ENCODE measurements at places on chromosomes 3 and 15.

DNA sequence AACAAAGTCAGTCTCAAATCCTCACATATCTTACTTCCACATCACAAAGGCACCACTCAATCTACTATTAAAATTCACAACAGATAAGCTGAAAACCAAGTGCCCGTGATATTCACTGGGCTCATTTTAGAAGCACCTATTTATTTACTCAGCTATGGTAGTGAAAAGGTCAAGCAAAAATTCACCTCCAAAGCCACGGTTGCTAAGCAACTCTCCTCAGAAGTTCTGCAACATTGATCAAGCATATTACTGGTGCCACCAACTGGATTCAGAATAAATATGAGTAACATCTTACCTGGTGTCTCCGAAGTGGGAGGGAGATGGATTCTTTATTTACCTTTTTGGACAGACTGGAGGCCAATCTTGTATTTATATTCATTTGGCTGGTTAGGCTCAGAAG lies 714.8 kb downstream of the FHIT start:
- no peak for DNase-seq

- DNase-seq, result no peak
These were observed 3.7 kb downstream of the UBR1 start for GRCh38 chr15:43102187-43102586.

GRCh38 chr15:64247906-64248541 lies 85.2 kb upstream of the PPIB start:
- DNase-seq, result peak; percentile 73

DNA sequence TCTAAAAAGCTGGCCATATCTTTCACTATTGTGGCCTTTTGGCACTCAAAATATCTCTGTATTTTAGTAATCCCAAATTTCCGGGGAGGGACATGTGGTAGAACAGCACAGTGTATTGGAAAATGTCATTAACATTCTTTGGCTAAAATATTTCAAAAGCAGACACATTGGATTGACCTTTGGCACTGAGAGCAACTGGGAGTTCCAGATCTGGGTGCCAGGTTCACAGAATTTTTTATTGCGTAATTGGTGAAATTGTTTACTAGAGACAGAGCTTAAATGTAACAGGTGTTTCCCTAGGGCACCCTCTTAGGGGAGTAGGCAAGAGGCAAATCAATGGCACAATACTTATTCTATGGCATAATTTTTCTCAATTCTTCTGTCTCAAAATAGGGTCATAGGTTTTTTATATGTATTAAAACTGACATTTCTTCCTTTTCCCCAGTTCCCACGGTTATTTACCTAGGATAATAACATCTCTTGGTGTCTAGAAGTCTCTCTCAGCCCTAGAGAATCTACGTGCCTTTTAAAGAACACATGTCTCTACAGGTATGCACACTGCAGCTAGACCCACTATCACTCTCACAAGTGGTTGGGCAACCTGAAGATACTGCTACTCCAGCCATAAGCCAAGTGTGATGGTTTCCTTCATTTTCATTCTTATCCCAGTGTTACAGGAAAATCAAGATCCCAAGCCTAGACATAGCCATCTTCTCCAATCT lies 10.6 kb downstream of the RBMS3 start:
- DNase-seq, result no peak

DNA sequence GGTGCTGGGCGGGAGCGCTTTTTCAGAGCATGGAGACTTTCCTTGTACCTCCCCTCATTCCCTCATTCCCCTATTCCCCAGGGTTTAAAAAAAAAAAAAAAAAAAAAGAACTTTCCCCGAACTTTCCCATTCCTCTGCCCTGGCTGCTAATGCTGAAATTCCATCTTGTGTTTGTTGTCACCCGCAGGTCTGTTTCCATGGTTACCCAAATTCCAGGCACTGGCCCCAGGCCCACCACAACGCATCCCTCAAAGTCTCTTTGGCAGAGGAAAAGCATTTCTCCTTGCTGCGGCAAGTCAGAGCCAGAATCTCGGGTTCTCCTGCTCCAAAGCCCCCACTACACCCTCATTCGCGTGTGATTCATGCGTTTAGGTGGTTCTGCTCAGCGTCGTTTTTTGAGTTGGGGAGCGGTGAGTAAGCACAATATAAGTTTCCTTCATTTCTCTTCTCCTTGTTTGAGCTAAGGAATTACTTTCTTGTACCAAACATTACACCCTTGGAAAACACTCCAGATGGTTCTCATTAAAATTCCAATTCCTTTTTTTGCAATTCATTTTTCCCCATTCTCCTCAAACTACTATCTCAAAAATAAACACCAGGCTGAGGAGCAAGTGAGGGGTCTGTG lies 21.6 kb downstream of the ANAPC13 start:
- DNase-seq, result peak; percentile 100

DNA sequence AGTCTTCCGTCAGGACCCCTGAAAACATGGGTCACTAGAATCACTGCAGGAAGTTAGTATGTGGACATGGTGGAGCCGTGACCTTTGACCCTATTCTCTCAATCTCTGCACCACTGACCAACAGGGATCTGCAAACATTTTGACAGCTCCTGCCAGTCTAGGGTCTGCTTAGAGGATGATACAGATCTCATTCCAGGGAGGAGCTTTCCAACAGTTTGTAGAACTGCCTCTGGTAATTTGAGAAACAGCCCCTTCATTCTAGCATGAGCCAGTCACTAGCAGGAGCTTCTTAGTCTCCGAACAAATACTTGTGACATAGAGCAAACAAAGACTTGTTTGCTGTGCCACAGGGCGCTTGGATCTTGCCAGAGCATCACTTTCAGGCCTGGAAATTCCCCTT lies 270.3 kb upstream of the CFAP20DC start:
- no peak for DNase-seq

GRCh38 chr15:42604894-42605744 lies 29.7 kb downstream of the STARD9 start:
- DNase-seq, result peak; percentile 53

GRCh38 chr3:126292318-126293070 lies 64.7 kb downstream of the KLF15 start:
- DNase-seq, result no peak

GRCh38 chr3:74614107-74614967 lies at the start of gene CNTN3:
Gene CNTN3 (minus strand): TSS chr3:74614659. CDS start chr3:74521112, 93,547 bp downstream.
- DNase-seq, result peak; percentile 52

DNA sequence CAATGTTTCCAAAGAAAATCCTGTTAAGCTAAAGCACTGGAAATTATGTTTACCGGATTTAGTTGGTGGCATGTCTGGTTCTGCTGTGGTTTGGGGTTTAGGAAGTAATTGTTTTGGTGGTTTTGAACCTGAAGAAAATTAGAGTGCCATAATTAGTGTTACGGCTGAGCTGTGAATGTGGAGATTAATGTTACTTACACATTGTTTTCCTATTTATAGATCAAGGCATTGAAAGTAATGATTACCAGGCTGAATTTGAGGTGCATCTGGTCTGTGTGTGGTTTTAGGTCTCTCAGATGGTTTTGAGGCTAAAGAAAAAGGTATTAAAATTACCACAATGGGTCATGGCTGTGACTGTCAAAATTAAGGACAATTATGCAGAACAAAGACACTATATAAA lies 128.9 kb downstream of the TFG start:
- DNase-seq, result no peak

DNA sequence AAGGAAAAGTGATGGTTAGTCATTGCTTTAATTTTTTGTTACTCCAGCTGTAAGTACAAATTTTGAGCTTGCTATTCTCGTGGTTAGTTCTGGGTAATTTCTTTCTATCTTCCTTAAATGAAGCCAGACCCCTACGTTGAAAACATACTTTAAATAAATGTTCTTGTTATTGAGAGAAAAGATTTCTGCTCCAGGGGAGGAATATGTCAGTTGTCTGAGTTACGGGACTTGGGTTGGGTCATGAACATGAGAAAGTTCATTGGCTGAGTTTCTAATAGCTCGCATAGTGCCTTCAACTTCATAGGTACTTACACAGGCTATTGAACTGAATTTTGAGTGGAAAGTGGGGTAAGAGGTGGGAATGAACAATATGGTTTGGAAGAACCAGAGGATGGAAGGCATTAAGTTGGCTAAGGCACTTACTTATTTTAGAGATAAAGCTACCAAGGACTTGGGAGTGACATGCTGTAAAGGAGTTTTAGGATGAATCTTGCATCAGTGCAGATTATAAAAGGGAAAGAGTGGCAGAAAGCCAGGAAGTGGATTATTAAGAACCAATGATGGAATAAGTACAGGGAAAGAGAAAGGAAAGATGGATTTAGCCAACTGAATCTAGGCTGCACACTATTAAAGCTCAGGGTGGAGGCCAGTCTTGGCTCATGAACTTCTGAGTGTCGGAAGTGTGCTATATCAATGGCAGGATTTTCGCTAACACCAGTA lies 1.4 kb downstream of the RPSA start:
- peak; percentile 36 for DNase-seq

GRCh38 chr3:171428321-171428787 lies 31.9 kb downstream of the TNIK start:
- DNase-seq, result no peak

DNA sequence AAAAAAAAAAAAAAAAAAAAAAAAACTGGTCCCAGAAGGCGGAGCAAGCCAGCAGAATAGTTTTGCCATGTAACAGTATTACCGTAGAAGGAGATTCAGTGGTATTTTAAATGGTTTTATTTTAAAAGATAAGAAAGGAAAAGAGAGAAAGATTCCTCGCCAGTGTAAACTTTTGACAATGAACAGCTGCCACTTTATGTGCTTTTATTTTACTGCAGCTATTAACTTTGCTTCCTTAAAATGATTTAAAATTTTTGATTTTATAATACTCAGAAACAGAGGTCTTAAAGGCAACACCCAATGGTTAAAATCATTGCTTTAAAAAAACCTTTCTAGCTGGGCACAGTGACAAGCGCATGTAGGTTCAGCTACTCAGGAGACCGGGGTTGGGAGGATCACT lies 46.8 kb downstream of the TMCO5A start:
- no peak for DNase-seq

DNA sequence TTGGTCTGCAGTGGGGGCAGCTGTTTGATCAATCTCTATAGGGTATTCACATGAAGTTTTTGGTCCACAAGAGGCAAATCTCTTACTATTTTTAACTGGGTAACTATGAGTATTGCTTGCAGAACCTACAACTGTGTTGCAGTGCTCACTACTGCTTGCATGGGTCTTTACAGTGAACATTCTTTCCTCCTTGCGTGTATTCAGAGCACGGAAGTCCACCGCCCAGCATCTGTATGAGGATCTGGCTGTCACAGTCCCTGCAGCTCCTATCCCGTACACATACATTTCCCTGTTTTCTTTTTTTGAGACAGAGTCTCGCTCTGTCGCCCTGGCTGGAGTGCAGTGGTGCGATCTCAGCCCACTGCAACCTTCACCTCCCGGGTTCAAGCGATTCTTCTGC lies 449.9 kb downstream of the FGF12 start:
- DNase-seq, result no peak

DNA sequence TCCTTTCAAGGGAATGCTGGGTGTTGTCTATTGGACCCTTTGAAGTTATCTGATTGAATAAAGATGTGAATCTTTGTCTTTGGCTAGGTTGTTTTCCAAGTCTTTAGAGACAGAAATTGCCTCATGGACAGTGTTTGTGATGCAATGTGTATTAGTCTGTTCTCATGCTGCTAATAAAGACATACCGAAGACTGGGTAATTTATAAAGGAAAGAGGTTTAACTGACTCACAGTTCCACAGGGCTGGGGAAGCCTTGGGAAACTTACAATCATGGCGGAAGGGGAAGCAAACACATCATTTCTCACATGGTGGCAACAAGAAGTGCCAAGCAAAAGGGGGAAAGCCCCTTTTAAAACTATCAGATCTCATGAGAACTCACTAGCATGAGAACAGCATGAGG lies 88.8 kb upstream of the PLXND1 start:
- peak; percentile 25 for DNase-seq

DNA sequence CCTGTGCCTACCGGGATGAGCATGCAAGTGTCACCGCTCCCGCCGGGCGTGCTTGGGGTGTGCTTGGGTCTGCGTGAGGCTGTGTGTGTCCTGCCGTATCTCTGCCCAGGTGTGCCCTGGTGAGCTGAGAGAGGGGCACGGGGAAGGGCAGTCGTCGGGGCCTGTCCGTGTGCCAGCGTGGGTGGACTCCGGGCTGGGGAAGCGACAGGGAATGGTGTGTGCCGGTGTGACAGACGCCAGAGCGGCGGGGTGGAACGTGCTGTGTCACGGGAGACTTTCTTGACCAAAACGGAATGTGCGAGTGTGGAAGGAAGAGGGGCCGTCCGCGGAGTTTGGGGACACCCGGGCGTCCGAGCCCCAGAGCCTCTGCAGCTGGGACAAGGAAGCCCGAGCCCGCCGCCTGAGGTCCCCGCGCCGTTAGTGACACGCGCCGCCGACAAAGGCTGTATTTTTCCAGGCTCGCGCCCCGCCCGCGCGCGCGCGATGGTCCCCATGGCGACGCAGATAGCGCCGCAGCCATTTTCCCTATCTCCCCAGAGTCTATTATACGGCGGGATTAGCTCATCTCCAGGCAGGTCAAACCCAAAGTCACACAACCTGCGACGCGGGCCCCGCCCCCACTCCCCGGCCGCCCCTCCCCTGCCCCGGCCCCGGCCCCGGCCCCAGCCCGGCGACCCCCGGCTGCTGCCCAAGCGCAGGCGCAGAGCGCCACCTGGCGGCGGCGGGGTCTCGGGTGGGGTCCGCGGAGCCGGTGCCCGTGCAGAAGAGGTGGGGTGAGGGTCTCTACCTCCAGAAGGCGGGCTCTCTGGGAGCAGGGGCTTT lies 4.5 kb upstream of the GATA2 start:
- no peak for DNase-seq

DNA sequence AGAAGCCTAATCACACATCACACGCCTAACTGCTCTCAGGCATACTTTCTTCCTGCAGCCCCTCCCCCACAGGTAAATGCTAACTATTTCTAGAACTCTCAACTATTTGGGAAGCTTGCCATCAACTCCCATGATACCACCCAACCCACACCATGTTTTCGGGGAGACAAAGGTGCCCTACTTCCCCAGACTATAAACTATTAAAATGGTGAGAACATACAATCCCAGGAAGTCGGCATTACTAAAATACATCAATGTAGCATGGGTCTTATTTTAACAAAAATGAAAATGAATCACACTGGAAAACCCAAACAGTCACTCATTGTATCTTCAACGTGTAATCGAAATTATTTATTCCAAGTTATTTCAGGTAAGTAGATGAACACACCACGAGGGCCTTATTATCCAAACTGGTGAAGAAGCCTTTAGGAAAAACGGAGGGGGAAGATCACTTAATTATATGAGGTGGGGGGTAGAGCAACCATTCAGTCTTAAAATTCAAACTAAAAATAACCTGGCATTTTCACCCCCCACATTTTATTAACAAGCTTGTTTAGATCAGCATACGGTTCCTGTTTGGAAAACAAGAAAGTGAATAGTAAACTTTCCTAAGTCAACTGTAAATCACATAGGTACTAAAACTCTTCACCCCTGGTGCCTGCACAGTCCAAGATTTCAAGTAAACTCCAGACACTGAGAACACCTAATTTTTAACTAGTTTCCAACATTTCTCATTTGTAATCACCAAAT lies 1.9 kb downstream of the TBL1XR1 start:
- DNase-seq, result peak; percentile 58
